T follicular helper cell (primary cell): ENCODE measurements at places on chromosomes 12 and 14.

GRCh38 chr12:110743571-110744093 lies 941 bp upstream of the PPP1CC start:
- no peak for DNase-seq

DNA sequence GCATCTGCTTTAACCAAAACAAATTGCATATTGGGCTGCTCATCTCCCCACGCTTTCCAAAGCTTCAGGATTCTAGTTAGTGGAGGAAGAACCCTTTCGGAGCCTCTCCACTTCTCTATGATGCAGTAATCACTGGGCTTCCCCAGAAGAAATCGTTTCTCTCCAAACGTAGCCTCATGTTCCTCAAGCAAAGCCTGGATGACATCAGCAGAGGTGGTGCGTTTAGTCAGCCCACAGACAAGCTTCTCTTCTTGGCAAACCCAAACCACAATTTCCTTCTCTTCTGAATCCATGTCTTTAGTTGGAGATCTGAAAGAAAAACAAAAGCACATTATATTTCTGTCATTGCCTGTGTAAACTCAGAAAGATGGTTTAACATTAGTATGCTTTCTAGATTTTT lies 30.6 kb downstream of the RASSF9 start:
- DNase-seq, result no peak

DNA sequence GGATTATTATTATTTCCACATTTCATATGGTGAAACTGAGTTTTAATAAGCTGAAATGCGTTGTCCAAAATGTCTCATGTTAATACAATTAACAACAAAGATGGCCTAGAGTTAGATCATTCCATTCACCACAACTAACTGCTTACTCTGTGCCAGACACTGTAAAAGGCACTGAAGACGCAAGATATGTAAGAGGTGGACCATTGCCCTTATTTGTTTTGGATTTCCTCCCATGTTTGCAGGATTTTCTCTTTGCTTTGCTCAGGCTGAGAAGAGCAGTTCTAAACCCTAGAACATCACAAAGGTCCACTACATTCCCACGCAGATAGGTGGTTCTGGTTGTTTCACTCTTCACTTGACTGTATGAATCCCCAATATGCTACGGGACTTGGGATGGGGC lies 324.4 kb upstream of the KITLG start:
- DNase-seq, result no peak

DNA sequence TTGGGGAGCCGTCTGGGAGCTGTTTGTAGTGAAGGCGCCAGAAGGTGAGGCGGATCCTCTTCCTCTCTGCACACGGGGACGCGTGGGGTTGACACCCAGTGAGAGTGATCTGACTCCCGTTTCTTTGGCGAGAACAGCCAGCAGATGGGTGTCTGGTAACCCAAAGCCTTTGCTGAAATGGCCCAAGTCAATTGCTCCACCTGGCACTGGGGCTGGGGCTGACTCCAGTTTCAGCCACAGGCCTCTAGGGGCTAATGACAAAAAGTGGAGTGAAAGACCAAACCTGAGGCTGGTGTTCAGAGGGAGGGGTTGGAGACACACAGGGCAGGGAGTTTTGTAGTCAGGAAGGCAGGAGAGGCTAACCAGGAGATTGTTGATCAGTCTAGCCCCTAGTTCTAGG lies 87.0 kb downstream of the FRMD6 start:
- no peak for DNase-seq

DNA sequence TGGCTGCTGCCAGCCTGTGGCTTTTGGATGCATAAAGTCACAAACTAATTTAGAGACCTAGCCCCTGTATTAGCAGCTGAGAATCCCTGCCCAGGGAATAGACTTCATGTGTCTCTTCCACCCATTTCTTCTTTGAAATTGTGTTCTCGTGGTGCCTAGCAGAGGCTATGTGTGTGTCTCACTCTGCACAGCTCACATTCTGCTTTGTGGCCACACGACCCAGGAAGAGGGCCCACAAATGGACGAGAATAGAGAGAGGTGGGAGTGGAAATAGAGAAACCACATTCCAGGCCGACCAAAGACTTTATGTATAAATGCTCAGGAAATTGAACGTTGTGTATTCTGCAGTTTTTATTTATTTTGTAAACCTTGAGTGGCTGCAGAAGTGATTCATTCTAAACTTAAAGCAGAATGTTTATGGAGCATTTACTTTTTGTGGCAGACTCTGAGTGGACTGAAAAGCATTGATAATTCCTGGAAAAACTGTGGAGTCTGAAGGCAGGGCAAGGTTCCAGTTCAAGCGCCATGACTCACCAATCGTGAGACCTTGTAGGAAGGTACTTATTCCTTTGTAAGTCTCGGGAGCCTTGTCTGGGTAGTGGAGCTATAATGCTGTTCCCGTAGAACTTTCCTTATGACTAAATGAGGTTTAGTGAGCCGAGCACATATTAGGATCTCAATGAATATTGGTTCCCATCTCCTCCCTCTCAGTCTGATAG lies 9.1 kb downstream of the B4GALNT3 start:
- no peak for DNase-seq

- DNase-seq, result no peak
Measured at GRCh38 chr14:73877790-73878189, 8.9 kb upstream of the ZNF410 start.

GRCh38 chr14:64038841-64039542 lies 186.2 kb downstream of the SYNE2 start:
- no peak for DNase-seq

DNA sequence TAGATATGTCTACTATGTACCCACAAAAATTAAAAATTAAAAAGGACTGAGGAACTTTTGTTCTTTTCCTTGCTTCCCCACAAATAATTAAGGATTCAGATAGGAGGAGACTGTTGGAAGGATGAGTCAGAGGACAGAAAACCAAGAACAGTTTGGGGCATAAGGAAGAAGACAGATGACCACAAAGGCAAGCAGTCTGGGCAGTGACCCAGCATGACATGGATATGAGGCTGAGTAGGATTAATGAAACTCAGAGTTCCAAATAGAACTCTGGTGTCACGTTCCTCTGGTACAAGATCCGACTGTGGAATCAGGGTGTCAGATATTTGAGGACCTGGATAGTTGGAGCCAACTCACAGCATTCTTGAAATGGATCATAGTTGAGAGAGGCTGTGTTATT lies 89.3 kb upstream of the SLC38A4 start:
- DNase-seq, result no peak

GRCh38 chr12:89740943-89741342 lies 32.3 kb upstream of the ATP2B1 start:
- no peak for DNase-seq
